ENCODE measurements at places on chromosomes 6 and 20.

GRCh38 chr20:25439328-25439727, 31.9 kb downstream of the GINS1 start:
- no peak for DNase-seq

- no peak for DNase-seq
Observed at GRCh38 chr6:36120979-36121786, 9.1 kb upstream of the MAPK13 start.

GRCh38 chr6:99589290-99589672, 17.4 kb upstream of the PRDM13 start:
- DNase-seq, result no peak

GRCh38 chr20:40869218-40870147, 159.1 kb upstream of the TOP1 start:
- DNase-seq, result no peak

DNA sequence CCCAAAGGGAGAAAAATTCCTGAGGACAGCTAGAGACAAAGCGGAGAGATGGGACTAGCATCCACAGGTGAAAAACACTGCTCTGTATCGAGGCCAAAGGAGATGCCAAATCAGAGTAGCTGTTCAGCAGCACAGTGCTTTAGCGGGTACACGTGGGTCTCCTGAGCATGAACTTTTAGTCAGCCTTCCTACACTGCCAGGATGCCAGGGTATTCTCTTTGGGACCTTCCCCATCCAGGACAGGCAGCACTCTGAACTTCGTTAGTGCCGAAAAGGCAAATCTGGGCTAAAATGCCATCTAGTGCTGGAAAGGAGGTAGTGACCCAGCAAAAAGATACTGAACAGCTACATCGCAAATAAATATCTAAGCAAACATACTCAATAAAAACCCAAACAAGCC, 64.9 kb downstream of the C6orf58 start:
- peak; percentile 28 for DNase-seq

- DNase-seq, result no peak
Observed at GRCh38 chr6:148212366-148212765, 130.3 kb upstream of the SASH1 start.

Data from Panc1 (cell line).